ENCODE measurements at places on chromosomes 3 and 15.

- no peak for DNase-seq
Observed at GRCh38 chr3:144257381-144257780, 285.8 kb downstream of the DIPK2A start.

GRCh38 chr3:138461246-138461645 is 26.8 kb downstream of the ESYT3 start:
- DNase-seq: no peak

GRCh38 chr3:158918008-158918407 is 116.2 kb downstream of the MFSD1 start:
- no peak for DNase-seq

GRCh38 chr3:108822123-108822897 is at the start of gene TRAT1:
Gene TRAT1, plus strand, starts transcription at chr3:108822786. Its CDS starts 142 bp downstream, at chr3:108822928.
- no peak for DNase-seq

DNA sequence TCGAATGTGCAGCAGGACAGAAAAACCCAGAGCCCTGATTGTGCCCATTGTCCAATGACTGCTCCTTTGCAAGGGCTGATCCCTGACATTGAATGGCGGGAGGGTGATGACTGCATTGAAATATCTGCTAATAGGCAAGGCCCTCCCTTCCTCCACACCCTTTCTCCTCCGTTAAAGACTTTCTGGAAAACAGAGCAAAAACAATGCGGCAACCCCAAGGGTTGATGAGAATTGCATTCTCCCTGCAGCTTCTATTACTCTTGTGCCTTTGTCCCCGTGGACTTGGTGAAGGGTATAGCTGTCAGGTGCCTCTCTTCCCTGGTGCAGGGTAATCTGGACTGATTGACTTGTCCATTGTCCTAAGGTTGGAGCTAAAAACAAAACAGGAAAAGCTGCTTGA is 71.8 kb downstream of the THSD4 start:
- no peak for DNase-seq

DNA sequence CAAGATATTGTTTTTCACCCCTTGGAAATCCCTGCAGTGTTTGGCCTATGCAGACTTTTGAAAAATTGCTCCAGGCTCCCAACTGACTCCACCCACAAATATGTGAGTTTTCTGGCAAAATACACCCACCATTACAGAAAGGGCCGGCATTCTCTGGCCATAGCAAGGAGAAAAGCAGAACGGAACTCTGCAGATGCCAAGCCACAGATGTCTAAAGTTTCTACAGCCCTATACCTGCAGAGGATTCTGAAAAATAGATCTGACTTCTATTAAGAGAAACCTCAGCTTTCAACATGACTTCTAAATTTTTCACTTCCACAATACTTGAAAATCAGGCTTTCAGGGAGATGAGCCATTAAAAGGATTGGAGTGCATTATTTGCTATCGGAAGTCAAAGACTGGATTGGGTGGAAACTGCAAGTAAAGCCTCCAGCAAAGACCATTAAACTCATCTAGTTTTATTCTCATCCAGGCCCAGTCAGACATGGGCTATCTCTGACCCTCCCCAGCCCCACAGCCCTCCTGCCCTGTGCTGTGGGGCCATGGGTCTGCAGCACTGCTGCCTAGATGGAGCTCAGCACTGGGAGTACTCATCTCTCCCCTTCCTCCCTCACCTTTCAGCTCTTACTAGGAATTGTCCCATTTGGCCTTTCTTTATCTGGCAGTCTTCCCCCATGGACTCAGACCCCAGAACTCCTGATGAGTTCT is 243.1 kb upstream of the GOLGA6L4 start:
- DNase-seq: no peak

- no peak for DNase-seq
Observed at GRCh38 chr15:29242456-29243242, 27.0 kb downstream of the NSMCE3 start.

GRCh38 chr3:195907934-195908693 is at the start of gene TNK2:
Gene TNK2, minus strand, starts transcription at chr3:195908551. Its CDS starts 19,963 bp downstream, at chr3:195888588.
- no peak for DNase-seq

DNA sequence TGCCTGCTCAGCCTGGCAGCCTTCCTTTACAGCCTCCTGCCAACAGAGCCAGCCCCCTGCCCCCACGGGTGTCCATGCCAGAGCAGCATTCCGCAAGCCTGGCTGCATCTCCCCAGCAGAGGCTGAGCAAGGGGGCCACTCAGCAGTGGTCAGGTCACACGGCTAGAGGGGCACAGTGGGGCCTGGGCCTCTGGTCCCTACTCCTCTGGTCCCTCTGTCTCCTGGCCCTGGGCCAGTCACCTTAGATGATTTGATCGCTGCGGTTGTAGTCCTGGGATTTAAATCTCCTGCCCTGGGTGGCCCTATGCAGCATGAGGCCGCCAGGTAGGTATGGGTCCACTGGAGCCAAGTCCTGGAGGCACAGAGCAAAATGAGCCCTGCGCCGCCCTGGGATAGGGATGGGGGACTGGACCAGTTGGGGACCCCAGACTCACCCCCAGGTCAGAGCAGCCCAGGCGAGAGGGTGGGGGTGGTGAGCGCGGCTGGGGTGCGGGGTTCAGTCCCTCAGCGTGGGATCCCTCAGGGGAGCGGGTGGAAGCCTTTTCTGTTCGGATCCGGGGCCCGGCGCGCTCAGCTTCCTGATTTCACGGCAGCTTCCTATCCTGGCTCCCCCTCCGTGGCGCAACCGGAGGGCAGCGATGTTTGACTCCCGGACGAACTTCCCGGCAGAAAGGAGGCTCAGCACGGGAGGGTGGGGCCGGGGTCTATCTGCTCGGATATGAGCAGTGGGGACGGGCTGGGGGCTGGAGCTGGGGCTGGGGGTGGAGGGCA is at the start of gene ZBTB47:
ZBTB47 (plus strand) TSS at position 138 of the 771 bp plus-strand sequence. CDS start 4,659 bp downstream, outside the sequence.
- no peak for DNase-seq

DNA sequence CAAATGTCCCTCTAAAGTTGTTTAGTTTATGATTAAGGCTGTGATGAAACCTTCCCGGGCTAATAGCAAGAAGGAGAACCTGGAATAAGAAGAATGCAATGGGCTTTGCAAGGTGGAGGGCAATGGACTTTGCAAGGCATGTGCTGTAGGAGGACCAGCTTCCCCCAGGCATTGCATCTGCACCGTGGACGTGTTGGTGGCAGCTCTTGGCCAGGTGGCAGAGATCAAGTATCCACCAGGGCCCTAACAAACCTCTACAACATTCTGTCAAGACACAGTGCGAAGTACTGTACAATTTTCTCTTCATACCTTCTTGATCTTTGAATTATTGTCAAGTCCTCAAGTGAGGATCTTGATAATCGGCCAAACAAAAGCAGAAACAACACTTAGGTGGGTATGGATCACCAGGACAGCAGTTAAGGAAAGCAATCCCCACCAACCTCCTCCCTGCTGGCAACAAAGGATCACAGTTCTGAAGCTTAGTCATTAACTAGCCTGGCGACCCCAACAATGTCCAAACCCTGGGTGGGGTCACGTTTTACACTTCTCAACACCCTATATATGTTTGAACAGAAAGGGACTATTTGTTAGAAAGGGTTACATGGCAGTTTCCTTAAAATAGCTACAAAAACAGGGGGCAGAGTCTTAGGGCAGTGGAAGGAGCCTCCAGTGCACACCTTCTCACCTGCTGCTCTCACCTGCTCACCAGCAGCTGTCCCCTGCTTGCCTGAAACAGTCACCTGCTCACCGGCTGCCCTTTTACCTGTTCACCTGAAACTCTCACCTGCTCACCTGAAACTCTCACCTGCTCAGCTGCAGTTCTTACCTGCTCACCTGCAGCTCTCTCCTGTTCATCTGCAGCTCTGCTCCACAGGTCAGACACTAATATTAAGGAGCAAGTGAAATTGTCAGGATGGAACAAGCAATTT is 137.9 kb upstream of the LIPC start:
- DNase-seq: no peak

DNA sequence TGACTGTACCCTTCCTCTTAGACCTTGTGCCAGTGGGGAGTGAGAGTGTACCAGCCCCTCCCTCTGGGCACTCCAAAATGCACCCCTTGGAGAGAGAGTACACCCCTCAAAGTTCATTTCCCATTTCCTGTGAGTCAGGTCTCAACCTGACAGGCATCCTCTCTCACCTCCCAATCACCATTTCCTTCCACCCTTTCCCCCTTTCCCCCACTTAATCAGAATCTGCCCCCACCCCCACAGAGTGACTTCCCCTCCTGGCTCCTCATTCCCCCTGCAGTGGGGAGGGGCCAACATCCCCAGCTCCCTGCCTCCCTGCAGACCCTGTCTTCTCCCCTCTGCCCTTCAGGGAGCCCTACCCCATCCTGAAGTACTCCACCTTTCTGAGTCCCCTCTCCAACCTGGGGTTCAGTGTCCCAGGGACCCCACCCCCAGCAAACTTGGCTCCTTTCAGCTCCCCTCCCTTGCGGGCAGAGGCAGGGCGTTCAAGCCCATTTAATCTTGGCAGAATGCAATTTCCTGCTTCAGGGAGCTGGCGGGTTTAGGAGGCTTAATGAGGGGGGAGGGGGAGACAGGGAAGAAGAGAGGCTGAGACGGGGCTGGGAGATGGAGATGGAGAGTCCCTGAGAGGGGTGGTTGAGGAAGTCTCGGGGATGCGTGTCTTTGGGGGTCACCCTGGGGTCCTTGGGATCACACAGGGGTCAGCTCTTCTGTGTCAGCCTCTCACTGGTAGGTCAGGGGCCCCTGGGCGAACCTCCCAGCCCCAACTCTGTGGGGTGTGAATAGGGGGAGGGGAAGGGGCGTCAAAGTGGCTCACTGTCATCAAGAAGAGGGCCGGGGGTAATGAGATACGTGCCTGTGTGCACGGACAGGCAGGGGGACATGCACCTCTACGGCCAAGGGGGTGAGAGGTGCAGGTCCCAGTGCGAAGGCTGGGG is 16.6 kb upstream of the SEMA3F start:
- DNase-seq: no peak

DNA sequence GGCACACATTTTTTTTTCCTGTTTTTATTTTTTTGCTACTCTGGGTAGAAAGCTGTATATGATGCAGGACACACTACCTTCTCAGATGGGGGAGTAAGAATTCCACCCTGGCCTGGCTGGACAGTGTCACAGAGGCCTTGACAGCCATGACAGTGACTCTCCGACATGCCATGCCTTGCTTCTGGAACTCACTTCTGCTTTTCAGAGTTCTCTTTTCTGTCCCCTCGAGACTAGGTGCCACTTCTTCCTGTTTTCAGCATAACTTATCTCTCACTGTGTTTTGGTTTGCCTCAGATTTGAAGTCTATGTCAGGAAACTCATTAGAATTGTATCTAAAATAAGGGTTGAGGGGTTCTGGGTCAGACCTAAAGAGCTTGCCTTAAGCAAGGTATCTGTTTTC is 69.1 kb upstream of the SEC13 start:
- no peak for DNase-seq

DNA sequence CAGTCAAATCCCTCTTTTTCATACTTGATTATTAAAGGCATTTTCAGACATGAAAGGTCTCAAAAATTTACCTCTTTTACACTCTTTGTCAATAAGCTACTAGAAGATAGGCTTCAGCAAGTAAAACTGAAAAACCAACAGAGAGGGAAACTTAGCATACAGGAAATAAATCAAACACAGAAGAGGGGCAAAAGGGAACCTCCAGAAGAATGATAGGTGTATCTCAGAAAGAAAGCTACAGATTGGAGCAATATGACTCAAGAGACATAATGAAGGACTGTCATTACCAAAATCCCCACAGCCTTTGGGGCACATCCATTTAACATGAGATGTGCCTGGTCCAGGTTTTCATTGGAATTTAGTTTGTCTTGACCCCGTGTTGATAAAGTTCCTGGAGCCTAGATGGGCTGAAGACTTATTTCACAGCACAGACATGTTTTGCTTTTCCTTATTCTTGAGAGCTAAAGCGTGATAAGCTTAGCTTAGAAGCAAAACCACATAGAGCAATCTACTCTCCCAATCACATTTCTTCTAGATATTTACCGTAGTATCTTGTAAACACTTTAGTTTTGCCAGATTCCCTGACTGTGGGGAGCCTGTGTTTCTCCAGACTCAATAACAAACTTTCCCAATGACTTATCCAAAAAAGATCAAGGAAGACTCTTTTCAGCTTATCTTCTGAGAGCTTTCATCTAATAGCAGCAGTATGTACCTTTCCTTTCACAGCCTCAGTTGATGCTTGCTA is 11.7 kb downstream of the LRRFIP2 start:
- no peak for DNase-seq

GRCh38 chr3:134677196-134677986 is 26.6 kb upstream of the KY start:
- no peak for DNase-seq

- DNase-seq: no peak
Observed at GRCh38 chr3:18812316-18812715, 336.0 kb upstream of the KCNH8 start.

DNA sequence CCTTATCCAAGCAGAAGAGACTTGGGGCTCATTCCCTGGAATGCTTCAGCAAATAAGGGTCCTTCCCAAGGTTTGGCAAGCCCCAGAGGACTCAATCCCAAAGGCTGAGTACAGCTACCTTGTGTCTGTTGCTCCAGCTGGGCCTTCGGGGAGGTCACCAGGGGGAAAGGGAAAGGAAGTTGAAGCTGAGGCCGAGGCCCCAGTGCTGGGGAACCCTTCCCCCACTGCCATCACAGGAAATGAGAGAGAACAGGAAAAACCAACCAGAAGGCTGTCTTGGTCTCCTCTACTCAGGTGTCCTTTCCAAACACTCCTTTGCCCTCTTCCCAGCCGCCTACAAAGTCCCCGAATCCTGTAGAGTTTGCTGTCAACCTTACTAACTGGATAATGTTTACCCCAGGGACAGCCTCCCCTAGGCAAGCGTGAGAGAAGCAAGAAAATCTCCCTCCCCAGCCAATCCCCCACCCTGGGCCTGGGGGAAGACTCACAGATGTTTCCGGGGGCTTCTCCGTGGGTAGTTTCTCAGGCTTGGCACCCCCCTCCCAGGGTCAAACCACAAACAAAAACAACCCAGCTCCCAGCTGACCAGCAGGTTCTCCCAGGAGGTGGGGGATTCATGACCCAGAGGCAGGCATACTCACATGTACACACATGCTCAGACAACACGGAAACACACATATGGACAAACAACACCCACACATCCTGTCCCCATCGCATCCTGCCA is 5.5 kb downstream of the CSRNP1 start:
- no peak for DNase-seq

DNA sequence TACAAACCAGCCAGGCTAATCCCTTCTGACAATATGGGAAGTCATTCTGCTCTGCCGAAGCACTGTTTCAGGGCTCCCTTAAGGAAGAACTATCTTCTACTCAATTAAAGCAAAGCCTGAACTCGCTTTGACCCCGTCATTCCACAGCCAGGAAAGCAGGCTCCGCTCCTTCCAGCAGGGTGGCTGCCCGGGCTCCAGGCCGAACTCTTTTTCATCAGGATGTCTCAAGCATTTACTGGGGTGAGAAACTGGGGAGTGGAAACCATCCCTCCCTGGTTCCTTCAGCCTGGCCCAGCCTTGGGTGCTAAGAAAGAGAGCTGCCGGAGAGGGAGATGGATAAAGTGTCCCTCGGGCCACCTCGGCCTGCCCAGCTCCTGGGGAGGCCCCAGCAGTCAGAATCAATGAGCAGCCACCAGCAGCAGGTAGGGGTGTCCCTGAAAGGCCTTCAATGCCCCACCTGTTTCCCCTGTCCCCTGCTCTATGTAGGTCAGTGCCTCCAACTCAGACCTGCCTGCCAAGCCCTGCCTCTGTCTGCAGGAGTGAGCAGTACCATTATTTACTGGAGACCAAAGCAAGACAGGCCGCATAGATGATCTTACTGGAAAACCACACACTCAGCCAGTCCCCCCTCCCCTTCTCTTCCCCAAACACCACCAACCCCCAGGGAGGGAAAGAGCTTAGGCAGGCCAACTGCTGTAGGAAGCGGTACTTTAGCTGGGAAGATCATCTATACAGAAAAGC is 225.6 kb upstream of the TLE3 start:
- no peak for DNase-seq

GRCh38 chr3:118990823-118991560 is 43.7 kb downstream of the IGSF11 start:
- DNase-seq: no peak

- no peak for DNase-seq
Observed at GRCh38 chr3:61132062-61132461, 119.2 kb downstream of the FHIT start.

Data from activated CD4-positive, alpha-beta T cell treated with anti-CD3 and anti-CD28 coated beads for 24 hours (primary cell).